Transverse colon (tissue), 4 donors: ENCODE measurements at places on chromosomes 6 and 20. TPM values are rescaled to one million over a fixed set of nuclear protein-coding genes. Genes with fewer than 3 reads are reported as not detected.

GRCh38 chr20:43787937-43788336 is 61.1 kb upstream of the GTSF1L start:
- no peak for DNase-seq

DNA sequence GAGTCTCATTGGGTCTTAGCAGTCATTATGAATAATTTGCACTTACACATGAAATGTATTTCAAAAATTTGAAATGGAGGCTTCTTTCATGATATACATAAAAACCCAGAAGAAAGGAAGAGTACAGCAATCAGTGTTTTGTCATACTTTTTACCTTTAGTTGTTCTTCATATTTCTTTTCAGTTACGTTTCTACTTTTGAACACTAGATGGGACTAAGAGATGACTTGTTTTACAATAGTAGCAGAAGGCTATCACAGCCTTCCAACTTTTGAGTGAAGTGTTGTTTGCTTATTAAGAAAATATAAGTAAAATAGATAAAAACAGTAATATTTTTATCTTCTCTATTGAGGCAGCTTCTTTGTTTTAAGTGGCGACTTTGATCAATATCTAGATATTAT is 58.1 kb downstream of the L3MBTL3 start:
- no peak for DNase-seq

- no peak for DNase-seq
Observed at GRCh38 chr6:44542401-44543116, 155.1 kb downstream of the CDC5L start.

DNA sequence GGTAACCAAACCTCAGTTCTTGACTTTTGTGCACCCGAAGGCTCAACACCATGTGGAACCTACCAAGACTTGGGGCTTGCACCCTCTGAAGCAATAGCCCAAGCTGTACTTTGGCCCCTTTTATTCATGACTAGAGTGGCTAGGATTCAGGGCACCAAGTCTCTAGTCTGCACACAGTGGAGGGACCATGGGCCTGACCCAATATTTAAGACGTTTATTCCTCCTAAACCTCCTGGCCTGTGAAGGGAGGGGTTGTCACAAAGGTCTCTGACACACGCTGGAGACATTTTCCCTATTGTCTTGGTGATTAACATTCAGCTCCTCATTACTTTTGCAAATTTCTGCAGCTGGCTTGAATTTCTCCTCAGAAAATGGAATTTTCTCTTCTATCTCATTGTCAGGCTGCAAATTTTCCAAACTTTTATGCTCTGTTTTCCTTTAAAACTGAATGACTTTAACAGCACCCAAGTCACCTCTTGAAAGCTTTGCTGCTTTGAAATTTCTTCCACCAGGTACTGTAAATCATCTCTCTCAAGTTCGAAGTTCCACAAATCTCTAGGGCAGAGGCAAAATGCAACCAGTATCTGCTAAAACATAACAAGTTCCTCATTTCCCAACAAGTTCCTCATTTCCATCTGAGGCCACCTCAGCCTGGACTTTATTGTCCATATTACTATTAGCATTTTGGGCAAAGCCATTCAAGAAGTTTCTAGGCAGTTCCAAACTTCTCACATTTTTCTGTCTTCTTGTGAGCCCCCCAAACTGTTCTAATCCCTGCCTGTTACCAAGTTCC is 481.4 kb upstream of the BTBD3 start:
- no peak for DNase-seq

DNA sequence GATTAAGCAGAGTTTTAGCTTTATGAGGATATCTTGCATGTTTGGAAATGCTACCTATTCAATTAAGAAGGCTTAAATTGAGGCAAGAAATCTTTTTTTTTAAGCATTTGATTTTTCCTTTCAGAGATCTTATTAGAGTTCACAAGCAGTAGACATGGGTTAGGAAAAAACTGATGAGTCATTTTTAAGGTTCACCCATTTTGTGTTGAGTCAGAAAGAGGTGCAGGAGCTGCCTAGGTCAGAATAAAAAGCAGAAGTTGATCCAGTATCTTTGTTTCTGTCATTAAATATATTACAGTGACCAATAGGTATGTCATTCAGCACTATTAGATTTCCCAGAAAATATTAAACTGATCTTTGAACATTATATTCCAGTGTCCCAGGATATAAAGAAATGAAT is 306.8 kb downstream of the LMBRD1 start:
- no peak for DNase-seq

GRCh38 chr20:8148501-8148900 is 16.4 kb downstream of the PLCB1 start:
- DNase-seq, result no peak

- DNase-seq, result no peak
Observed at GRCh38 chr20:1364106-1364505, 28.7 kb downstream of the FKBP1A start.

GRCh38 chr20:60693496-60694133 is 558.4 kb upstream of the CDH4 start:
- DNase-seq, result no peak

DNA sequence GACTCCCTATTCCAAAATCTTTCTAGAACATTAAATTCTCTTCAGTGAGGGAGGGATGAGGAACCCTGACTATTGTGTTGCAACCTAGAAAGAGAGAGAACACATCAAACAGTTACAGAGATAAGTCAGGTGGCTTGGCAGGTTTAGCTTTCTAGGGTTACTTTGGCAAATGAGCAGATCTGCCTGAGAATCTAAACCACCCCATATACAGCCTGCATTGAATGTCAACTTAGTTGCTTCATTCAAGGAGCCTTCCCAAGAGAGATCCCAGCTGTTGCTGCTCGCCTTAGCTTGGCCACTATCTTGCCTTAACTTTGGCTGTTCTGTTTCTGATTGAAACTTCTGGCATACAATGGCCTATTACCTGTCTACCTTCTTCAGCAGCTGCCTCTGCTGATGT is 74.7 kb upstream of the TCF21 start:
- no peak for DNase-seq

DNA sequence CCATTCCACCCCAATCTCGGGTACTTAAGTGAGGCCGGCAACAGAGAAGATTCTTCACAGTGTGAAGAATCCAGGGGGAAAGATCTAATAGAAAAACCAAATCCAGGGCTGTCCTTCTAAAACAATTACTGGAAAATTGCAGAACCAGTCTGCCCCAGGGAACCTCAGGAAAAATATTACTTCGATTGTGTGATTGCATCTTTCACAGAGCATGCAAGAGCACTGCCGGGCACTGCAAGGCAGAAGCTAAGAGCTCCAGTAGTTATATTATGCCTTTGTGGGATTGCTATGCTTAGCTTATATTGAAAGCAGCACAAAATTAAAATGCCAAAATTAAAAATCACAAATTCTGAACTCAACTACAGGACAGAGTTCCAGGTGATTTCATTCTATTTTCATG is 175.9 kb downstream of the HACE1 start:
- no peak for DNase-seq

GRCh38 chr20:32647606-32648005 is 26.1 kb downstream of the C20orf203 start:
- DNase-seq, result no peak

- no peak for DNase-seq
Observed at GRCh38 chr6:88958842-88959241, 4.6 kb downstream of the RNGTT start.

DNA sequence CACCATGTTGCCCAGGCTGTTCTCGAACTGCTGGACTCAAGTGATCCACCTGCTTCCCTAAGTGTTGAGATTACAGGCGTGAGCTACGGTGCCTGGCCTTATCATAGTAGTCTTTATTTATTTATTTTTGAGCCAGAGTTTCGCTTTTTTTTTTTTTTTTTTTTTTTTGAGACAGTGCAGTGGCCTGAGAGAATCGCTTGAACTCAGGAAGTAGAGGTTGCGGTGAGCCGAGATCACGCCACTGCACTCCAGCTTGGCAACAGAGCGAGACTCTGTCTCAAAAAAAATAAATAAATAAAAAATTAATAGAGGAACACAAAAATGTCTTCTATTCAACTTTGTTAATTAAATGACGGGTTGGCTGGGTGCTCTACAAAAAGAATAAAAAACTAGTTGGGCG is 12.9 kb downstream of the MAPRE1 start:
- DNase-seq, result no peak

GRCh38 chr6:89763550-89763949 is 56.0 kb downstream of the MDN1 start:
- DNase-seq, result no peak

- DNase-seq, result no peak
Observed at GRCh38 chr6:89204096-89204495, 13.1 kb downstream of the GABRR1 start.

DNA sequence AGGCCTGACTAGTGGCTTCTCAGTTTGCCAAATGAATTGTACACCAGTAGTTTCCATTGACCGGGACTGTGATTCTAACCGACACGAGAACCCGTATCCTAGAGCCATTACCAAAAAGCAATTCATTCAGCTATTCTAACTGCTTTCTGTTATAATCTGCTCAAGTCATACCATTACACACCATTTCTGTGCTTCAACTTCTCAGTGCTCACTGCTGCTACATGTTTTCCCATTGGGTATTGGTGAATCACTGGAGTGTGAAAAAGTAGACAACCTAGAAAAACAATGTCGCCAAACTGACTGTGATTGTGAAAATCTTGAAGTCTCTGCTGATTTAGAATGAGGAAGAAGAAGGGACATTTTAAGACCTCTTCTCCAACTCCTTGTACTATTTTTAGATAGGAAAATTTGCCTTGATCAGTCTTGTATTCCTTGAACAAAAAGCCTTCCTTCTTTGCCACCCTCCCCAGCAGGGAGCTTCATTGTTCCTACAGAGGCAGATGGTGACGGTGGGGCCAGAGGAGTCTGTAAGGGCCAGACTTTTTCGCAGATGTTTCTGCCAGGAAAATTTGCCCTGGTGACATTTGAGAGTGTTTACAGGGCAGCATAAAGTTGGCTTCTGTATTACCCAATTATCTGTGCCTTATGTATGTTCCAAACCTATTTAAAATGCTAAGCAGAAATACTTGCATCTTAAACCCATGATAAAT is 31.7 kb upstream of the MAP3K4 start:
- DNase-seq, result no peak

DNA sequence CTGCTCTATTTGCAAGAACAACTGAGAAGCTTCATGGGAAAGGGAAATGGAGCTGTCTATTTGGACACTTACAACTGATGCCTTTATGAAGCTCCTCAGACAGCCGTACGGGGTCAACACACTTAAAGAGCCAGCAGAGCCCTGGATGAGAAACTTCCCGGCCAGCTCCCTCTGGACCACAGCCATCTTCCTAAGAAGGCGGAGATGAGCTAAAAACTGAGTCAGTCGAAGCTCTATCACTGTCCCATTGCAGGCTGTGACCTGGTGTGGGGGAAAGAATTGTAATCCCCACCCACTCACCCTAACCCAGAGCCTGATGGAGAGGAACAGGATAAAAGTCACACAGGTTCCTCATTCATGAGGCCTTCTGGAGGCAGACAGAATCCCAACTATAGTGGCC is 360.4 kb upstream of the JARID2 start:
- no peak for DNase-seq

DNA sequence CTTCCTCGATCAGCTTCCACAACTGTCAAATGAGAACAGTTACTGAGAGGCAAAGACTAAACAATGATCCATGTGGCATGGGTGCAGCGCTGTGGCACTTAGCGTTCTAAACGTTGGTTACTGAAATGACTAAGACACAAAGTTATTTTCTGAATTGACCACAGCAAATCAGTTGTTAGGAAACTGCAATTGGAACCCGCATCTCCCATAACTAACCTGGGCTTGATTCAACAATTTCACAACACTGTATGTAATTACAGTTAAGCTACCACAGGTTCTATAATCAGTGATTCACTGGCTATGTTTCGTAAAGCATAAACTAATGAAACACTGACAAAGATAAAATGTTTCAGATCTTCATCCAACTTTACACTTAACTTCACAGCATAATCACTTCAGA is 12.5 kb downstream of the WDR27 start:
- DNase-seq, result no peak

DNA sequence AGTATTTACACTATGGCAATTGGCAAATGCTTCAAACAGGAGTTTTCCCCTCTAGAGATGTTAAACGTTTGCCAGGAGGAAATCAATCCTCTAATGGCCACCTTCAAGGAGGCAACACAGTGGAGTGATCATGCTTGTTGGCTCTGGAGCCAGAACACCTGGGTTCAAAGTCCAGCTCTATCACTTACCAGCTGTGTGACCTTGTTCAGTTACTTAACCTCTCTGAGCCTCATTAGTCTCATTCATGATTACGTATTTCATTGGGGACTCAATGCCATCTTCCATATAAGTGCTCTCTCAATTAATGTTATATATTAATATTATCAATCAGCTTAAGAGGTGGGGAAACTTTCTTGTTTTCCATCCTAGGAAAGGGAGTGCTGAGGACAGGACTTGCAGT is 26.1 kb downstream of the SLC52A3 start:
- no peak for DNase-seq

GRCh38 chr6:42689371-42689770 is 33.0 kb downstream of the PRPH2 start:
- no peak for DNase-seq

DNA sequence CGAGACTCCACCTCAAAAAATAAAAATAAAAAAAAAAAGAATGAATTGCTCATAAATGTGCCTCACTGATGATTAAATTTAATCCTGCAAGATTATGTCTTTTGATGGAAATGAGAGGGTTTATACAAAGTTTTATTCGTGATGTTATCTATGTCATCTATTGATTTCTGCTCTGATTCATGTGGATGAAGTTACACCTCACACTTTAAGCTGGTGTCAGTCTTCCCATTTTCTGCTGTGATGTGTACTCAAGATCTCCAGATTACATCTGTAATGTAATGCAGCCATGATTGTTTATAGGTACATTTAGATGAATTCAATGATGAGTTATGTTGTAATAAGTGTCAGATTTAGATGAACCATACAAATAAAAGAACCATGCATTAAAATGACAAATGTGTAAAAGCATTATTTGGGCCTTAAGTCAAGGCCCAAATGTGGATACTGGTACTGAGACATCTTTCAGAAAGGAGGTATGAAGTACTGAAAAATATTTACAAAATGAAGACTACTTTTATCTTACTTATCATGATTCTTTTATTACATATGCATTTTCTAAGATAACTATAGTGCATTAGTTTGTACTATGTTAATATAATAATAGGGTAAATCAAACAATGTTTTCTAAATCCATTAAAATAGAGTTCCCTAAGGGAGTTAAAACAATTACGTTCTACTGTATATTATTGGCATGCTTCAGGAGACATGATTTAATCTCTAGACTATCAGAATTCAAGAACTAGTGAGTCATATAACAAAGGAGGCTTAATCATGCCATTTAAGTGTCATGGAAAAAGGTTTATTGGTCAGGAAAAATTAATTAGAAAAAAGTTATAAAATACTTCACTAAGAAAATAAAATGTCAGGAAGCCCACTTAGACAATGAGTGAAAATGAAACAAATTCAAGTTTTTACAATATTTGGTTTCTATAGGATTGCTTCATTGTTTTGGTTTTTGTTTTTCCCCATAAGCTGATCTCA is 34.5 kb downstream of the HCRTR2 start:
- no peak for DNase-seq

- DNase-seq, result peak; percentile 51
Observed at GRCh38 chr6:42762426-42762859, 16.5 kb upstream of the TBCC start.

GPR6 gene
- not detected for total RNA-seq

CALHM6 gene
- total RNA-seq, result not detected

BACH2 gene
- total RNA-seq, result 1.4 TPM
